ENCODE measurements at places on chromosomes 16 and 17.
A peak's percentile ranks its signal among the peaks of the same experiment; 100 is the strongest.

GRCh38 chr16:67841816-67842508 lies at the start of gene THAP11:
THAP11 (plus strand) TSS chr16:67842320; CDS start chr16:67842555, 235 bp downstream.
- DNase-seq, result peak; percentile 92

- peak; percentile 95 for DNase-seq
Observed at GRCh38 chr17:19331134-19331533, 31.4 kb downstream of the B9D1 start.

- DNase-seq, result peak; percentile 98
Observed at GRCh38 chr17:70405492-70406220, 236.3 kb downstream of the KCNJ2 start.

GRCh38 chr16:78478267-78478861 lies 378.9 kb downstream of the WWOX start:
- DNase-seq, result no peak

DNA sequence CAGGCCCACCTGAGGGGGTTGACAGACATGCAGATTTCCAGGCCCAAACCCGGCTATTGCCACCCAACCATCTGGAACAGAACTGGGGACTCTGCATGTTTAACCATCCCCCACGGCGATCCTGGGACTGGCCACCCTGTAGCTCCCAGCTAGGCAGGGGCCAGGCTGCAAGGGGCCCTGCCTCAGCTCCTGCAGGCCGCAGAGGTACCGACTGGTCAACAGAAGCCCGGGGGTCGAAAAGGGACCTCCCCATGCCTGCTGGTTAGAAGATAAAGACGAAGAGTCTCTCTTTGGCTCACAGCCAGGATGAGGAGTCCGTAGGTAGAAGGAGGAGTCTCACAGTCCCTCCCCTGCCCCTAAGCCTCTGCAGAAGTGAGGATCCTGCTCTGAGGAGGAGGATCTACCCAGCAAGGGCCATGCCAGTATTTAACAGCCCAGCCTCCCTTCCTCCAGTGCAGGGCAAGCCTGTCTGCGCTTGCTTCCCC lies 223.4 kb upstream of the TNRC6C start:
- DNase-seq, result no peak

- DNase-seq, result peak; percentile 61
Observed at GRCh38 chr16:66131895-66132294, 234.6 kb upstream of the CDH5 start.

DNA sequence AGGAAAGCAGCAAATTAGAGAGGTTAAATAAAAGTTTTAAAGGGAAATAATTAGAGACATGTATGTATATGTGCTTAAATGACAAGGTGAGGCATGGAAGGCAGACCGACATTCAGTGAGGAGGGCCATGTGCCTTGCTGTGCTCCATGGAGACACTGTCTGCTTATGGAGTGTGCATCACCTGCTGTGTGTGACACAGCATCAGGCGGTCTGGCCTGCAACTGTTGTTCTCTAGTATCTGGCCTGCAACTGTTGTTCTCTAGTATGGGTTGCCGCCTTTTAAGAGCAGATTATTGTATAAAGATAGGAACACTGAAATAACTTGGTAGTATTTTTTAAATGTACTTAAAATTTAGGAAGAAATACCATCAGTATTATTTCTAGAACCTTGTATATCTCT lies 225.1 kb downstream of the LGALS9B start:
- no peak for DNase-seq

DNA sequence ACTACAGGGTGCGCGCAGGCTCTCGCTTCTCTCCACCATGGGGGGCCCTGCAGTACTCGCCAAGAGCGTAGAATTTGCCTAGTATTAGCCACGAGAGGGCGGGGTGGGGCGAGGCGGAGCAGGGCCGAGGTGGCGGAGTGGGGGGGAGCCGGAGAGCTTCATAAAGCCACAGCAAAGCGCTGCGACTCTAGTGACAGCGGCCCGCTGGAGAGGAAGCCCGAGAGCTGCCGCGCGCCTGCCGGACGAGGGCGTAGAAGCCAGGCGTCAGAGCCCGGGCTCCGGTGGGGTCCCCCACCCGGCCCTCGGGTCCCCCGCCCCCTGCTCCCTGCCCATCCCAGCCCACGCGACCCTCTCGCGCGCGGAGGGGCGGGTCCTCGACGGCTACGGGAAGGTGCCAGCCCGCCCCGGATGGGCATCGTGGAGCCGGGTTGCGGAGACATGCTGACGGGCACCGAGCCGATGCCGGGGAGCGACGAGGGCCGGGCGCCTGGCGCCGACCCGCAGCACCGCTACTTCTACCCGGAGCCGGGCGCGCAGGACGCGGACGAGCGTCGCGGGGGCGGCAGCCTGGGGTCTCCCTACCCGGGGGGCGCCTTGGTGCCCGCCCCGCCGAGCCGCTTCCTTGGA lies at the start of gene TBX21:
TSS of gene TBX21 (plus strand) at position 190 of the 627 bp plus-strand sequence. CDS start at position 409, 219 bp downstream.
- DNase-seq, result no peak

DNA sequence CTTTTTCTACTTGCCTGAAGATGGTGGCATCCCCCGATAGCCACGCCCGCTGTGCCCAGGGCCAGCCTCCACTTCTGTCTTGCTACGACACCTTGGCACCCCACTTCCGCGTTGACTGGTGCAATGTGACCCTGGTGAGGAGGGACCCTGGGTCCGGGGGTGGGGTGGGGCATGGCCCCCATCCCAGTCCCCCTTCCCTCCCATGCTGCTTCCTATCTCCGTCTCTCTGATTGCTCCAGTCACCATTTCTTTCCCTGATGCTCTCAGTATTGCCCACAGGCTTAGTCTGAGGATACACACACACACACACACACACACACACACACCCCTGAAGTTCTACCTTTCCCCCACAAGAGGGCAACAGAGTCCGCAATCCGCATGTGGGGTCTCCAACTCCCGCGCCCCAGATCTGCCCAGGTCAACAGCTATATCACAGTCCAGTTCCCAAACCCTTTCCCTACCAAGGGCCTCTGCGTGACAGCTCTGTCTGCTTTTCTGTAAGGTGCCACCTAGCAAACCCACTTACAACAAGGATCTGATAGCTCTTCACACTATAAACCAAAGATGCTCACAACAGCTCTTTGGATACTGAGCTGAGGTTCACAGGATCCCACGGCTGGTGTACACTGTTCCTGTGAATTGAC lies 3.4 kb downstream of the SGCA start:
- peak; percentile 69 for DNase-seq

DNA sequence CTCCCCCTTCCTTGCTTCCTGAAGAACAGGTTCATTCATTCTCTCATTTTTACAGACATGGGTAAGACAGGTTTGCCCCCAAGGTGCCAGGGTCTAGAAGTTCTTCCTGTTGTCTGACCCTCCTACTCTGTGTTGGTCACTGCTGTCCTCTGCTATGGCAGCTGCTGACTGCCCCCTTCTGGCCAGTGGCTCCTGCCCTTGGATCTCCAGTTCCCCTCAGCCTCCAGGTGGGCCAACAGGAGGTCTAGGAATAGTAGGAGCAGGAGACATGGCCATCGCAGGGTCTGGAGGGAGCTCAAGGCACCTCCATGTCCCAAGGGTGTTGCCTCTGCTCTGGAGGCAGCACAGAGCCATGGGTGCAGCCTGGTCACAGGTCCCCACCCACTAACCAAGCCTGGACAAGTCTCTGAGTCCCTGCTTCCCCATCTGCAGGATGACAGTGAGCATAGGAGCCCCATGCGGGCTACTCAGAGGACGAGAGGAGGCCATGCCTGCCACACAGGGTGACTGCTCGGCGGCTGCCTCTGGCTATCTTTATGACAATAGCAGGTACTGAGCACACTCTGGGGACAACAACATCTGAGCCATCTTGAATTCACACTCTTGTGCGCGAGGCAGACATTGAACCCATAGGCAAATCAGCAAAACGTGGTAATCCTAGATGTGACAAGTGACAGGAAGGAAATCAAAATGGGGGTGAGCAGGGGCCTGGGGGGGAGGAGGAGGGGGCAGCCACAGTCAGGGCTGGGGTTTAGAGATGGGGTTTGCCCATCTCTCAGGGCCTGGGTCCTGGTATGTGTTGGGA lies 27.0 kb upstream of the NXPH3 start:
- peak; percentile 47 for DNase-seq

DNA sequence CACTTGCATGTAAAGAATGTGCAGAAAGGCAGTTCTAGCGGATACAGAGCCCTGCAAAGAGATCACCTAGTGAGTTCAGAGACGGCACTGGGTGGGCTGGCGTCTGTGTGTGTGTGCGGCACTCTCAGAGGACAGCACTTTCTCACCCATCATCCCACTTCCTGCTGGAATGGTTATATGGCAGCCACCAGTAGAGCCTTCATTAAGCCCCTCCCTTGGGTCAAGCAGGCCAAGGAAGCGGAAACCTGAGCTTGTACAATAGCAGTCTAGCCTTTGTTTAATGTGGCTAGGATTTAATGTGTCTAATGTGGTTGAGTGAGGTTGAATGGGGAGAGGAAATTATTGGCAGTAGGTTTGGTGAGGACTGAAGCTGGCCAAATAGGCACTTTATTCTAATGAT lies 88.3 kb upstream of the ELAC2 start:
- DNase-seq, result no peak

DNA sequence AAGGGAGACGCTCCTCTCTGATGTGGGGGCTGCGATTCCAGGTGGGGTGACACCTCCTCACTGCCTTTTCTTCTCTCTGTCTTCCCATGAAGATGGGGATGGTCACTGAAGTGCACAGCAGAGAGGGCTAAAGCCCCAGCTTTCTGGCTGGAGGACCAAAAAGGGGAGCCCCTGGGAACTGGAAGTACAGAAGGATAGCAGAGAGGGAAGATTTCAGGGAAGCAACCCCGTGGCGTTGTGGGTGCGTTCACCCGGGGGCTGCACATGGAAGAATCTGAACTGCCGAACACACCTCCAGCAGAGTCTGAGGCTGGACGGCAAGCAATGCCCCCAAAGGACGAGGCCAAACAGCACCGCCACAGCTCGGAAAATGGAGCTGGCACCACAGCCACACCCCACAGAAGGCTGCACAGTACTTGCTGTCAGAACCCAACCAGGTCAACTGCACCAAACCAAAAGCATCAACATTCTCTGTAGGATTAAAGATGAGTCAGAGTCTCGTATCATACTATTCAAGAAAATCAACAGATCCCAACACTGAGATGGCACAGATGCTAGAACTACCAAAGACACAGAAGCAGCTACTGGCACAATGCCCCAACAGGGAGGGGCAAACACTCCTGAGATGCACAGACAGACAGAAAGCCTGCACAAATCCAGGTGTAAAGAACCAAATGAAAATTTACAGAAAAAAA lies 49.9 kb downstream of the MAP1LC3B start:
- DNase-seq, result peak; percentile 73

DNA sequence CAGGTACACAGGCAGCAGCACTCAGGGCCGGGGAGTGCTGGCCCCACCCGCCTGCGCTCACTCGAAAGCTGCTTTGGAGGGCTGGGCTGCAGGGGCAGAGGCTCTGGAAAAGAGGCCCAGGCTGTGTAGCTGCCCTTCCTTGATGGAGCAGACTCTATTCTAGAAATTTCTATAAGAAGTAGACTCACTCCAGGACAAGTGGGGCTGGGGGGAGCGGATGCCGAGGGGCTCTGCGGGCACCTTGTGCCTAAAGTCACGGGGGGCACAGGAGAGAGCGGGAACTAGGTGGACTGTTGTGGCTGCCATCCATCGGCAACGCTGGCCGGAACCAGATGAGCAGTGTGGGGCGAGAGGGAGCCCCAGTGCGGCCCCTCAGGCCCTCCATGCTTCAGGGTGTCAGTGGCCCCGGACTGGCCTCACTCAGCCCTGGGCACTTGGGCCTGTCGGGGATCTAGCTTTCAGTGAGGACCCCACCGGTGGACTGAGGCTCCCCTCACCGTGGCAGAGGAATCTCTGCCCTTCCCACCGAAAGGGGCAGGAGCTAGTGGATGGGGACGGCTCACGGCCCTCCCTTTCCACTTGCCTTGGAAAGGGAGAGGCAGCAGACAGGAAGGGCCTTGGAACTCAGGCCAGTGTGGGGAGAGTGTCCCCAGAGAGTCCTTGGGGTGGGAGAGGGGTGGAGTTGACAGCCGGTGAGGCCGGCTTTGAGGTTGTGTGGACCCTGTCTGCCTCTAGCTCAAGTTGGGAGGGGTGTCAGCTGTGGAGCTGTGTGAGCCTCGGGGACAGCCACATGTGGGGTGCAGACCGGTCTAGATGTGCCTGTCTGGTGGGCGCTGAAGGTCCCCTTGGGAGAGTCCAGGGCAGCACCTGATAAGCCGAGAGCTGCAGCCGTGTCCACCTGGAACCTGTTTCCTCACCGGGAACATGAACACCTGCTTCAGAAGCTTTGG lies 16.6 kb downstream of the ENDOV start:
- DNase-seq, result no peak

GRCh38 chr16:10608687-10609401 lies 28.4 kb upstream of the EMP2 start:
- no peak for DNase-seq

DNA sequence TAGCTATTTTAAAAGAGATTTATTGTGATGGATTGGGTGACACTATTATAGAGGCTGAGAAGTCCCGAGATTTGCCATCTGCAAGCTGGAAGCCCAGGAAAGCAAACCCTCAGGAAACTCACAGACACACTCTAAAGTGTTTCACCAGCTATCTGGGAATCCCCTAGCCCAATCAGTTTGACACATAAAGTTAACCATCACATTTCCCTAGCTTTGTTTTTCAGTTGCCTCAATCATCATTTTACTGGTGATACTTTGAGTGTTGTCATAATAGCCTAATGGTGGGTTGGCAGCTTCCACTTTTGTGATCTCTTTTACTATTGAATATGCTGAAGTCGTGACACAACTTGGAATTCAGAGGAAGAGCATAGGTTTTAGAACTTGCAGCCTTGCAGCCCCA lies 1.8 kb downstream of the SGF29 start:
- no peak for DNase-seq

GRCh38 chr16:14011001-14011400 lies 60.1 kb upstream of the MRTFB start:
- no peak for DNase-seq

- DNase-seq, result no peak
Observed at GRCh38 chr17:45131616-45132319, 547 bp downstream of the PLCD3 start.

DNA sequence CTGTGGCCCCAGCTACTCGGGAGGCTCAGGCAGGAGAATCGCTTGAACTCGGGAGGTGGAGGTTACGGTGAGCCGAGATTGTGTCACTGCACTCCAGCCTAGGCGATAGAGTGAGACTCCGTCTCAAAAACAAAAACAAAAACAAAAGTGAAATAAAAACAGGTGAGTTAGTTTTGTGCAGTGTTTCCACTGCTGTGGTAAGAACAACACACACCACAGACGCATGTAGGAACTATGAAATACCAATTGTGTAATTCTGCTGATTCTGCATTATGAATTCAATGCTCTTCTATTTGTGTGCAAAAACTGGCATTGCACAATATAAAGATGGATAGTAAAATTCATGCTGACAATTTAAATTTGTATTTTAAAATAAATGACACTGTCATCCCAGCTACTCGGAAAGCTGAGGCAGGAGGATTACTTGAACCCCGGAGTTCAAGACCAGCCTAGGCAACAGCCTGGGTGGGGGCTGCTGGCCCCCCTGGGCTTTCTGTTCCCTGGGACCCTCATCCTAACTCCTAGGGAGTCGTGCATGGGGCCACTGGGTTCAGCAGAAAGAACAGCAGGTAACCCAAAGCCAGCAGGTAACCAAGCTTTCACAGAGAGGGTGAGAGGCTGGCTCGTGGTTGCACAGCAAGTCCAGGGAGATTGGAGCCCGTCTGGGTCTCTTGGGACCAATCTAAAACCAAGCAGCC lies 10.6 kb upstream of the RHBDF2 start:
- no peak for DNase-seq

All from iris pigment epithelial cell (primary cell).